ENCODE measurements at places on chromosomes 13 and 19. TPM values are rescaled to one million over a fixed set of nuclear protein-coding genes. Genes with fewer than 3 reads are reported as not detected.

Gene MAST1
- 1.3 TPM for polyA plus RNA-seq

Gene KLHL1
- polyA plus RNA-seq: 1.1 TPM

Gene EPSTI1
- polyA plus RNA-seq: 11.1 TPM

Gene PLPP2
- polyA plus RNA-seq: 3.2 TPM

Gene FAM216B
- 0.03 TPM for polyA plus RNA-seq

Gene ZNF563
- 5.1 TPM for polyA plus RNA-seq

Gene KCNN4
- 1.7 TPM for polyA plus RNA-seq

Gene ZNF559
- 53.4 TPM for polyA plus RNA-seq

Data from renal pelvis (tissue), 12 donors.